ENCODE measurements at places on chromosomes 12 and 14. TPM values are rescaled to one million over a fixed set of nuclear protein-coding genes. Genes with fewer than 3 reads are reported as not detected.

DNA sequence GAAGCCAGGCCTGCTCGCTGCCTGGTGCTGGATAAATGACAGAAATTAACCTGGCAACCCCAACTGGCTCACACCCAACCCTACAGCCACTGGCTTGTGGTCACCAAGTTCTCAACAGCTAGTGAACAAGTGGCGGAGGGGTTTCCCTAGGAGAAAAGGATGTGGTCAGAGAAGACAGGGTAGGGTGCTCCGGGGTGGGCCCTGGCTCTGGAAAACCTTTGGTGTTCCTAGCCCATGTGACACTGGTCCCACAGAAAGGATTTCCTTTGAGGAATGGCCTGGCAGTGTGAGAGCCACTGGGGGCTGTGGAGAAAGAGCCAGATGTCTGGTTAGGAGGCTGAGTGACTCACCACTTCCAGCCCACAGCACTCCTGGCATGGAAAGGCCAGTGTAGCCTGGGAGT lies 8.7 kb downstream of the SYNE3 start:
- peak; percentile 55 for DNase-seq
- peak overlapping the region; percentile 93 for H3K27ac ChIP-seq
- H3K27me3 ChIP-seq = no peaks in the 10 kb centered on the region
- H3K4me3 ChIP-seq = no peak overlapping the region

DNA sequence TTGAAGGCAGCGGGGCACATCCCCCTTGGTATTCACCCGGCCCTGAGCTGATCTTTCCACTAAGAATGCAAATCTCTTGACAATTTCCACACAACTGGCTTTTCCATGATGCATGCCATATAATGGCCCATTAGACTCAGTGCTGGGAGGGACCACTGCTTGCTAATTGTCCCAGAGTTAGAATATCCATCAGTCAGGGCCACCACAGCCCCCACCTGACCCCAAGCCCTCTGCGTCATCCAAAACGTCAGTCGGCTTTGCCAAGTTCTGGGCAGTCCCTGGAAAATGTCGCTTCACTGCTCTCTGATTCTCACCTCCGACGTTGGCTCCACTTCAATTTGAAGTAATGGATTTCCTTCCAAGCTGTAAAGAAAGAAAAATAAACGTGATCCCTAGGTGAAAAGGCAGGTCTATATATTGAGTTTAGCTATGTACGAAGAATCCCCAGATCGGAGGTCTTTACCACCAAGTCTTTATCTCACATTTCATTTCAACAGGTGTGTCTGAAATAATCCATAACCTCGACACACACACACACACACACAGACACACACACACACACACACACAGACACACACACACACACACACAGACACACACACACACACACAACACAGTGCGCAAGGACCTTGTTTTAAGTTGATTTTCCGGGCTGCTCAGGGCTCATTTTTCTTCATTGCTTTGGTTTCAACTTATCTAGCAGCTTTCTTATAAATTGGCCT lies 165.5 kb upstream of the NOS1 start:
- DNase-seq = no peak
- H3K36me3 ChIP-seq = no peaks in the 10 kb centered on the region
- H3K4me1 ChIP-seq = peaks cover 5% of the 10 kb centered on the region

DNA sequence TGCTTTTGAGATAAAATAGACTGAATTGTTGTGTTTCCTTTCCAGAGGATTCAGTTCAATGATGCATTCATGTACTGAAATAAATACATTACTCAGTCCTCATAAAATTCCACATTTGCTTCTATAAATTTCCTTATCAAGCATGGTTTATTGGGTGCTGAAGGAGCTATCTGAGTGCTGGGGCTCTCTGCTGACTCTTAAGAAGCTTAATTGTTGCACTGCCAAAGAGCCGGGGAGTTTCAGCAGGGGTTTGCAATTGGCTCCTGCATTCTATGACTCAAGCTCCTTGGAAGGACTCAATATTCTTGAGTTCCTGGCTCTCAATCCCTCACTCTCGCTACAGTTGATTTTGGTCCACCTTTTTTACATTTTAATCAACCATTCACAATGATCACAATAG lies 69.8 kb upstream of the PYGL start:
- H3K27me3 ChIP-seq = no peaks in the 10 kb centered on the region
- H3K36me3 ChIP-seq = peaks cover 4% of the 10 kb centered on the region
- no peak overlapping the region for H3K4me3 ChIP-seq
- no peak for DNase-seq

DNA sequence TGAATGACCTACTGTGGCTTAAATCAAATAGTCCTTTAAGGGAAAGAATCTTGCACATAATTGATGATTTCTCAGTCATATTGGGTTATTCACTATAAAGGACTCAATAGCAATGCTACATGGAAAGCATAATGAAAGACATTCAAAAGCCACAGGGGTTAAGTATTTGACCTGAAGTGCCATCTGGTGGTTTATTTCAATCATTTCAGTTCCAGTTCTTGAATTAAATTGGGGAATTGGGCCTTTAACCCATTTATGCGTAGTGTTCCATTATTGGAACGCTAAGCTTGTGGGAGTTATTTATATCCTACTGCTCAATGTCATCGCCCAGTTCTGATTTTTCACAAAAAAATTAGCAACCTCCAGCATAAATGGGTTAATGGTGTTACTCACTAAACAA lies 41.3 kb upstream of the C12orf71 start:
- H3K4me1 ChIP-seq = no peaks in the 10 kb centered on the region
- peak; percentile 9 for DNase-seq
- no peaks in the 10 kb centered on the region for H3K27me3 ChIP-seq
- H3K36me3 ChIP-seq = no peaks in the 10 kb centered on the region
- H3K4me3 ChIP-seq = no peak overlapping the region

- no peak overlapping the region for H3K27ac ChIP-seq
- H3K27me3 ChIP-seq = peaks cover 74% of the 10 kb centered on the region
- H3K4me3 ChIP-seq = no peak overlapping the region
- H3K4me1 ChIP-seq = no peaks in the 10 kb centered on the region
These were observed 9.6 kb downstream of the TBX5 start for GRCh38 chr12:114396153-114396868.

DNA sequence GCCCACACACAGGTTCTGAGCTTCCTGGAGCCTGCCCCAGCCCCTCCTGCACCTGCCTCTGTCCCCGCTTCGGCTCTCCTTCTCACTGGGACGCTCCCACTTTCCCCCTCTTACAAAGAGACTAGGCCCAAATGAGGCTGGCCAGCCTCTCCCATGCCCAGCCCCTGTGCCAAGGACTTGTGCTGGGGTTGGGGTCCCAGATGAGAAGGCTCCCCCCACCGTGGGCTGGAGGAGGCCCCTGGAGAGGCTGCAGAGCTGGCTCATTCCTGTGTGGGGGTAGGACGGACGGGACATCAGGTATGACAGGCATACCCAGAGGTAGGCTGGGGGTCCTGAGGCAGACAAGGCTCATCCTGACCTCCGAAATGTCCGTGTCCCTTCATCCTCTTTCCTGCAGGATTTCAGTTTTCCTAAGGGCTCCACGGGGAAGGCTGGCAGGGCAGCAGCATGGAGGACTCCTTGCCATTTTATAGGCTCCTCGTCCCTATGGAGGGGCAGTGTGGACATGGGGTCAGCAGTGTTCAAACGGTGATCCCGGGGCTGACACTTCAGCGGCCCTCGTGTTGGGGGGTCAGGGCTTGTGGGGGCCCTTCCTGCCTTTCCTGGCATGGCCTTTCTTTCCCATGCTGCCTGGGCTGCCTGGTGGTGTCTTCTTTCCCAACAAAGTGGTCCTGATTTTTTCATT lies 49.1 kb upstream of the MEG3 start:
- DNase-seq = no peak
- peak overlapping the region; percentile 100 for H3K27ac ChIP-seq
- no peaks in the 10 kb centered on the region for H3K27me3 ChIP-seq
- no peak overlapping the region for H3K4me3 ChIP-seq

DNA sequence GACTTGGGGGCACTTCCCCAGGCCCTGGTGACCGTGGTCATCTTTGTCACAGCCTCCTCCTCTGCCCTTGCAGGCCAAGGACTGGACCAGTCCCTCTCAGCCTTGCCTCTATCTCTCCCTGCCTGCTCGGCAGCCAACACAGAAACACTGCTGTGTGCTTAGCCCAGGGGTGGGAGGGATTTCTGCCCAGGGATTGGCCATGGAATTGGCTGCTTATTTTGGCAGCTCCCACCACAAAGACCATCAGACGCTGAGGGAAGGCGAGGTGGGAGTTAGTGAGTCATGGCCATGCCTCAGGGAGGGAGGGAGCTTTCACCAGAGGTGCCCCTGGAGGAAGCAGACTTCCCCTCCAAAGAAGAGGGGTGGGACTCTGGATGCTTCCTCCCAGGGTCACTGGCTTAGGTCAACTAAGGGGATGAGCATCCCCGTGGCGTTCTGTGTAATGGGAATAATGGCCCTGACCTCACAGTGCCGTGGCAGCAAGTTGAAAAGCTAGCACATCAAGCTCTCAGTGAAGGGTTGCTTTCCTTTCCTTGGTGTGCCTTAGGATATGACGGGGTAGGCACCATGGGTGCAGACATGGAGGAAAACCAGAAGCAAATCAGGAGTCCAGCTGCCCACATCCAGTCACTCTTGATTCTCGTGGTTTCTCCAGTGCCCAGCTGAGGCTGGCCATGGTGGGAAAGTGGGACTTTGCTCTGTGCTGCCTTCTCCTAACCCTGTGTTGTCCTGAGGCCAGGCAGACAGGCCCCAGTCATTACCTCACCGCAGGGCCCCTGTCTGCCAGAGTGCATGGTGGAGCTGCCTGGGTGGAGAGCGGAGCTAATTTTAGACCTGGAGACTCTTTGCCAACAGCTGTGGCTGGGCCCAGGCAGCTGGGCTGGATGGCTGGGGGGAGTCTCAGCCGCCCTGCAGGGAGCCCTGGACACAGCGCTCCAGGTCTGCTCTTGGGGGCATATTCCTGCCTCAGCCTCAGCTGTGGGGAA lies 21.4 kb downstream of the B4GALNT3 start:
- H3K27me3 ChIP-seq = peaks cover 19% of the 10 kb centered on the region
- peaks cover 5% of the 10 kb centered on the region for H3K4me1 ChIP-seq
- H3K4me3 ChIP-seq = no peak overlapping the region
- no peaks in the 10 kb centered on the region for H3K36me3 ChIP-seq
- DNase-seq = no peak
- H3K27ac ChIP-seq = no peak overlapping the region

Gene NANOG
- not detected for polyA plus RNA-seq

Gene MUCL1
- not detected for polyA plus RNA-seq

Gene DAD1
- polyA plus RNA-seq = 406 TPM

Gene C1R
- polyA plus RNA-seq = 18.7 TPM

Gene ADCY6
- polyA plus RNA-seq = 46.4 TPM

Gene SMIM41
- polyA plus RNA-seq = not detected

Gene OASL
- 0.37 TPM for polyA plus RNA-seq

Gene GLS2
- polyA plus RNA-seq = 2.1 TPM
